ENCODE measurements at places on chromosomes 12 and 14.

DNA sequence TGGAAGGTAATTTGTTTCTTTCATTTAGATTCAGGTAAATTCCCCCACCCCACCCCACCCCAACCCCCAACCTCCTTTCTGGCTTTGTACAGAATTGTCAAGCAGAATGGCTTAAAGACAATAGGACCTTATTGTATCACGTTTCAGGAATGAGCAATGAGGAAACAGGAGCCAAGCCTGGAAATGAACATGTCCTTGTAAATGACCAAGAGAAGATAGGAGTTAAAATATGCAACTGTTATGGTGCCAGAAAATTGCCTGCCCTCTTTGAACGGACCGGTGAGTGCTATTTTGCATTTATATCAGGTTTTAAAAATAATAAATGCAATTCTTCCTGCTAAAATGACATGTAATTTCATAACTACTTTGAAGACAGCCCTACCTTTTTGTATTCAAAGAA lies 141.6 kb upstream of the PELI2 start:
- DNase-seq = no peak

DNA sequence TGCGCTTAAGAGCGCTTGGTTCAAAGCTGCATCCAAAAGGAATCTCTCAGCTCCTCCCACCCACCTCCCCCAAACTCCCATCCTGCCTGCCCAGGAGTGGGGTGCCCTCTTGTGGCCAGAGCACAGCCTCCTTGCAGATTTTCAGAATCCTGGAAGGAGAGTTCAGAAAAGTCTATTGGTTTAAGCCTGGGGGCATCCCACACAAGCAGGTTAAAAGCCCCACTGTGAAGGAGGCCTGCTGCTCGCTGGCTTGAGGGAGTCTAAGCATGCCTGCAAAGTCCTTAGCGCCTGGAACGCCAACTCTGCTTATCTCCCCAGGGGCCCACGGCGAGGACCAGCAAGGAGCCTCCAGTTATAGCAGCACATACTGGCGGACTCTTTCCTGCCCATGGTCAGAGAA lies 297.1 kb downstream of the KSR2 start:
- DNase-seq = no peak

DNA sequence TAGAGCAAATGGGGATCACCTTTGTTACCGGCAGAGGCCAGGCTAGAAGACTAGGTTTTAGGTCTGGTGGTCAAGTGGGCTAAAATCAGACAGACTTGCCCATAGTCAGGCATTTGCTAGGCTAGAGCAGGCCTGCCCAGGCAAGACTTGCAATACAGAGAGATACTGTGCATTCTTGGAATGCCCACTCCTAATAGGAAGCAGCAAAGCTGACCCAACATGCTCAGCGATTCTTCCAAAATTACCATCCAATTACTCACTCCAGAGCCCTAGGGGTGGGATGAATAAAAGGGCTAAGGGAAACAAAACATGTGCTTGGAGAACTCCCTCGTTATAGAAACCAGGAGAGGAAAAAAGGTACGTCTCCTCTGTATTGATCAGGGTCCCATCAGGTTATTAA lies 187.8 kb upstream of the AMIGO2 start:
- DNase-seq = no peak

- no peak for DNase-seq
These were observed 531.1 kb downstream of the NRXN3 start for GRCh38 chr14:78701246-78701645.

DNA sequence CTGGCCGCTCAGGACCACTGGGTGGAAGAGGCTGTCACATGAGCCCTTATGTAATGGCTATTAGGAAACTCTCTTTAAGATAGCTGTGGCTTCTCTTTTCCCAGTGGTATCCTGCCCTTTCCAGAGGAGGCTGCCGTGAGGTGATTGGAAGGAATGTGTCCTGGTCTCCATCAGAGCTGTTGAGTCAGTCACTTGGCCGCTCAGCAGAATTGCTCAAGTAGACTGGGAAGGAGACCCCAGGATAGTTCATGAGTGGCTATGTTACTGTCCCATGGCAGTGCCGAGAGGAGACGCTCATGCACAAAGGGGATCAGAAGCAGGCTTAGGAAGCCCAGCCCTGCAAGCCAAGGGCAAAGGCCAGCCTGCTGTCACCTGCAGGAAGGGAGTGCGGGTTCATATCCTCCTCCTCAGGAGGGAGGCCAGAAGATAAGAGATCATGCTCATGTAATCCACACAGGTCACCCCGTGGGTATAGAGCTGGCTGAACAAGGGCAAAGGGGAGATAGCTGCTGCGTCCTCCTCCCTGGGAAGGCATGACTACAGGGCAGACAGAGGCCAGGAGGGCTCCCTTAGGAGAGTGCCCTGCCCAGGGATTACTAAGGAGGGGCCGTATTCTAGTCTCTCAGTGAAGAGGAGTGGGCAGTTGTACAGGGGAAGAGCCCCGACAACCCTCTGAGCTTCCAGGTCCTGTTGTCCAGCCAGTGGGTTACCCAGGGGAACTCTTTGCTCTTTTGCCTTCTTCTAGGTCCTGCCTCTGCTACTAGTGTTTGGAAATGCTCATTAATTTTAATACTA lies 137.0 kb upstream of the MAX start:
- no peak for DNase-seq

- no peak for DNase-seq
These were observed 279.7 kb downstream of the ZFP36L1 start for GRCh38 chr14:68513137-68513536.

DNA sequence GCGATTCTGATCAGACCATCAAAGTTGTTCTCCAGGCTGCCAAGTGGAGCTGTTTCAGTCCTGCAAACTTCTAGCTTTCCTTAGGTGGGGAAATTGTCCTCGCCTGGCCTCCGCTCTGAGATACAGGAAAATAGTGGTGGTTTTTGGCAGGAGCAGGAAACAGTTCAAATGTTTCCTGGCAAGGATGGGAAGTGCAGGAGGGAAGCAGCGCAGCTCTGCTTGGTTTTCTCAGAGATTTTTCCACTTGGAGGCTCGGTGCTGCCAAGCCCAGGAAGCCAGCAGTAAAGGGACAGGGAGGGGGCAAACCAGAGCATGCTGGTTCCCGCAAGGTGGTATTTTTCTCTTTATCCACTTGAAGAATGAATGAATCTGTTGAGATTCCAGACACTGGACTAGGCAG lies 17.0 kb downstream of the TMEM63C start:
- no peak for DNase-seq

DNA sequence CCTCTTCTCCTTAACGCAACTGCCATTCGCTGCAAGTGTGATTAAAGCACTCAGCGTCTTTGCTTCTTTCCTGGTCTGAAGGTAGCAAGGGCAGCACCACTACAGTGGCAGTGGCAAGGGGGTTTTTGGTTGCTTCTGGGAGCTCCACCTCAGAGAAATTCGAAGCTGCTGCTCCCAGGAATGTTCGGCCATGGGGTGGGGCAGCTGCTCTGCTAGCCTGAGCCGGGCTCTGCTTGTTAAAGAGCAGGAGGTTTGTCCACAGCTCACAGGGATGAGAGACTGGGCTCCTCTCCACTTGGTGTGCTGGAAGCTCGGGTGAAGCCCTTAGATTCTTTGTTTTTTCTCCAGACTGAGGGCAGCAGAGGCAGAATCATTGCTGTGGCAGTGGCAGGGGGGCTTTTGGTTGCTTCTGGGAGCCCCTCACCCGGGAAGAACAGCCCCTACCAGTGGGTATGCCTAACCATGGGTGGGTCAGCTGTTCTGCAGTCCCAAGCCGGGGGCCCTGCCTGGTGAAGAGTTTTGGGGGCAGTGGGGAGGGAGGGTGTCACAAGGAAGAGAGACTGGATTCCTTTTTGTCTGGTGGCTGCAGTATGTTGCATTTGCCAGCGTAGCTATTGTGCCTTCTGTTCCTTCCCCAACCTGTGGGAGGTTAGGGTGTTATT lies 340.2 kb downstream of the AEBP2 start:
- DNase-seq = peak; percentile 28

GRCh38 chr14:61099216-61099835 lies 118.3 kb downstream of the SLC38A6 start:
- DNase-seq = no peak

DNA sequence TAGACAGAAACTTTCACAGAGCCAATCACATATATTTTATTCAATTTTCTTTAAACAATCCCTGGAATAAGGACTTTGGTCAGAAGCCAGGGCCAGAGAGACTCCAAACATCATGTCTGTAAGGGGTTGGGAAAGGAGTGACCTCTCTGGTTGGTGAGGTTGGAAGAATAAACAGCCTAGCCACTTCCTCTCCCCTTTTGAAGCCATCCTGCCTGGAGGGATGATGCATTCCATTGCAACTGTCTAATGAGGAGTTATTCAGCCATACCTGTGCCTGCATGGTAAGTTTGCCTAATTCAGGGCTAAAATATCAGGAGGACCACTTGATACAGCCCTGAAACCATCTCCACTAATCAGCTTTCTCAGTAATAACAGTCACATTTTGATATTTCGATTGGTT lies 299.8 kb downstream of the KCNH5 start:
- no peak for DNase-seq

DNA sequence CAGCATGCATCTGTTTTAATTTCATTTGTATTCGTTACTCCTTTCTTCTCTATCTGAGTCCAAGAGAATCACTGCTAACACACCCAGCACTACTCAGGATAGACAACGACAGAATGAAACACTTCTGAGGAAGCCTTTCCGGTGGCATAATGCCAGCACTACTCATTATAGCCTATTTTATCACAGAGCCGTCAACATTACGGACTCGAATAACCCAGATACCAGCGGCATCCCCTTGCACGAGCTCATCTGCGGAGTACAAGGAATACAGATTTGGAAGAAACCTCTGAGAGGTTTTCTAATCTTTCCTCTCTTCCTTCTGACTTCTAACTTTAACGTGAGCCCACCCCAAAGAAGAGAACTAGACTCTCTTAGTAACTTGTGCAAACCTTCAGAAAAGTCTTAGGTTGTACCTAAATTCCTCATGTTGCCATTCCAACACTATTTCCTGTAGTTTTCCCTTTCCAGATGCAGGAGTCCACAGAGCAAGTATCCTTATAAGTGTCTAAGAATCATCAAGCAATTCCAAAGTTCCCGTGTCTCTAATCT lies 248.1 kb downstream of the APAF1 start:
- peak; percentile 59 for DNase-seq

DNA sequence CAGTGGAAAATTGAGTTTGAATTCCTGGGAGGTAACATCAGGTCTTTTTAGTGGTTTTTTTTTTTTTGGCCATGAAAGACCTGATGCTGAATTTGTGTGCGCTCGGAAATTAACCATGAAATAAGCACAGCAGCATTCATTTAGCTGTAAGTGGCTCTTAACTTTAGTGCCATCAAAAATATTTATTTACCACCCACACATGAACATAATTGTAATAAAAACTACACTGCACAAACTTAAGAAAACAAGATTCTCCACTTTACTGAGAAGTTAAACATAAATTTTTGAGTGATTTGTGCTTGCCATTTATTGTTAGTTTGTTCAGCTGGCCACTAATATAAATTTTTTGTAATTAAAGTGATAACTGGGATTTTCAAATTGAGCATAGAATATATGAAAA lies 2.4 kb downstream of the SLC41A2 start:
- no peak for DNase-seq

GRCh38 chr14:72544615-72545387 lies 349.1 kb downstream of the DPF3 start:
- peak; percentile 28 for DNase-seq

- no peak for DNase-seq
These were observed 31.4 kb upstream of the TOMM20L start for GRCh38 chr14:58364316-58364715.

- DNase-seq = no peak
These were observed 239.4 kb downstream of the C12orf75 start for GRCh38 chr12:105569886-105570285.

DNA sequence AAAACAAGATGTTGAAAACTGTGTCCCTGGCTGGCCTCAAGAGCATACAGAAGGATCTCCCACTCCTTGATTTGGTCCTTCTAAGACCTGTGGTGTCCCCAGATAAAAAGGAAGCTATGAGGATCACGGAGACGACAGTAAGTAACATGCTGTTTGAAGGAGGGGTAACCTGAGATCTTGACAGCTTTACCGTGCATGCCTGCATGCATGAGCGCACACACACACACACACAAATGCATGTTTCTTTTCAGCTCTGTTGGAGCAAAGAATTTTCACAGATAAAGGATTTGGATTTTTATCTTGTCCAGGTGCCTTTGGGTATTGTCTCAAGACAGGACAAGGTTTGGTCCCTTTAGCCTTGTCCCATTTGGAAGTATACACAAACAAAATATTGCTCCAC lies 411.6 kb upstream of the CCDC196 start:
- DNase-seq = peak; percentile 50

DNA sequence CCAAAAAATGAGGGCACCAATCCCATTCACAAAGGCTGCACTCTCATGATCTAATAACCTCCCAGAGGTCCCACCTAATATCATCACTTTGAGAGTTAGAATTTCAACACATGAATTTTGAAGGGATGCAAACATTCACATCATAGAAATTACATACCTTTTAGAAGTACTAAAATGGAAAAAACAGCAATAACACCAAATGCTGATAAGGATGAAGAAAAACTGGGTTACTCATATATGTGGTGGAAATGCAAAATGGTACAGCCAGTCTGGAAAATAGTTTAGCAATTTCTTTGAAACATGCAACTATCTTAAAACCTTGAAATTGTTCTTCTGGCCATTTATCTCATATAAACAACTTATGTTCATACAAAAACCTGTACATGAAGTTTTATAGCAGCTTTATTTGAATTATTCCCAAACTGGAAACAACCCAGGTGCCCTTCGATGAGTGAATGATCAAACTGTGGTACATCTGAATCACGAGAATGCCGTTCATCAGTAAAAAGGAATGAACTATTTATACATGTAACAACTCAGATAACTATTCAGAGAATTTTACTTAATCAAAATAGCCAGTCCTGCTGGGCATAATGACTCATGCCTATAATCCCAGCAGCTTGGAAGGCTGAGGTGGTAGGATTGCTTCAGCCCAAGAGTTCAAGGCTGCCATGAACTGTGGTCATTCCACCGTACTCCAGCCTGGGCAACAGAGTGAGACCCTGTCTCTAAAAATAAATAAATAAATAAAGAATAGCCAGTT lies 109.4 kb upstream of the SSTR1 start:
- no peak for DNase-seq

GRCh38 chr14:49449749-49450148 lies 136.4 kb downstream of the RPS29 start:
- no peak for DNase-seq

GRCh38 chr12:88225776-88226175 lies 83.7 kb downstream of the TMTC3 start:
- no peak for DNase-seq

DNA sequence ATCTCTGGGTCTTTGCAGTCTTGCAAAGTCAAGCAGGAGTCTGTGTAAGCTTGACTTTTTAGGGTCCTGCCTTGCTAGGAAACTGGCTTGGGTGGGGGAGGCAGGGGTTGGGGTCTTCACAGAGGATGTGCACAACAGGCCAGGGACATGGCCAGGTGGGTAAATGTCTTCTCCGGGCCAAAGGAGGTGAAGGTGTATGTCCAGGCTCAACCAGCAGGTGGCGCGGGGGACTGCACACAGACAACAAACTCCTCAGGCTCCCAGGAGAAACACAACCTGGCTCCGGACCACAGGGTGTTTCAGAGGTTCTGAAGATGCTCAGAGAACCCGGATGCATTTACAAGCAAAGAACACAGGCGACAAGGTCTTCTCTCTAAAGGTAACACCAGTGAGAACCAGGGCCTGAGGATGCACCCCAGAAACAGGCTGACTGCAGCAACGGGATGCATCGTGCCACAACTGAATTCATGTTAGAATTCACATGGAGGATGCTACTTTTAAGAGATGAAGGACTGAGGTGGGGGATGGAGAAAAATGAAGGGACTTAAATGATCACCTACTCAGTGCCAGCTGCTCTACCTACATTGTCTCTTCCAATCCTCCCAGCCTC lies 56.0 kb downstream of the PLEKHG3 start:
- peak; percentile 65 for DNase-seq

GRCh38 chr12:53935383-53936341 lies 3.0 kb upstream of the HOXC13 start:
- peak; percentile 82 for DNase-seq
